Urinary bladder (tissue), 4 donors: ENCODE measurements at places on chromosomes 5 and 9.

GRCh38 chr9:110399983-110400382 is 62.3 kb upstream of the TXNDC8 start:
- no peak for DNase-seq

DNA sequence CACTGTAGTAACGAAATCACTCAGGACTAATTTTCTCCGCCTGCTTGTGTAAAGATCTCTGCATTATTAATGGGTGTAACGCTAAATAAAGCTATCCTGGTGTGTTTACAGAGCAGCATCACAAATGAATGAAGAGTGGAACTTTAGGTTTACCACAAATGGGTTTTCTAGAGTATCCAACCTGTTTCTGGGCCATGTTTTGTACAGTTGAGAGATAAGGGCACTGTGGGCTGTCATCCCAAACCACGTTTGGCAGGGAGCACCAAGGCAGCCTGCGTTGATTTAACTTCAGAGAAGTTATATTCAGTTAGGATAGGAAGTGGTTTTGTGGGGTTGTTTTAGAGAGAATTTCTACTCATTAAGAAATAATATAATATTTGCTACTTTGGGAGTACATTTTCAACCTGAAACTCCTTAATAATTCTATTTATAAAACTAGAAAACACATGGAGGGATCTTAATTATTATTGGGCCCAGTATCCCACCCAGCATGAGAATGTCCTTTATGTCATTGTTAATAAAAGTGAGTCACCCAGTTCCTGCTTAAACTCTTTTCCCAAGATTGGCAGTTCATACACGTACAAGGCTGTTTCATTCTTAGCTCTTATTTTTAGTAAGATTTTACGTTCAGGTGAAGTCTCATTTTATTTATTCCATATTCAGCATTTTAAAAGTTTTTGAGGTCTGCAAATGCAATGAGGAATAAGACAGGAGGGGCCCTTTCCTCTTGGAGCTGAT is 8.0 kb downstream of the KCNN2 start:
- no peak for DNase-seq

GRCh38 chr9:121451586-121451985 is 48.1 kb downstream of the GGTA1 start:
- DNase-seq: no peak

- DNase-seq: no peak
Measured at GRCh38 chr5:40939753-40940152, 30.5 kb downstream of the C7 start.

DNA sequence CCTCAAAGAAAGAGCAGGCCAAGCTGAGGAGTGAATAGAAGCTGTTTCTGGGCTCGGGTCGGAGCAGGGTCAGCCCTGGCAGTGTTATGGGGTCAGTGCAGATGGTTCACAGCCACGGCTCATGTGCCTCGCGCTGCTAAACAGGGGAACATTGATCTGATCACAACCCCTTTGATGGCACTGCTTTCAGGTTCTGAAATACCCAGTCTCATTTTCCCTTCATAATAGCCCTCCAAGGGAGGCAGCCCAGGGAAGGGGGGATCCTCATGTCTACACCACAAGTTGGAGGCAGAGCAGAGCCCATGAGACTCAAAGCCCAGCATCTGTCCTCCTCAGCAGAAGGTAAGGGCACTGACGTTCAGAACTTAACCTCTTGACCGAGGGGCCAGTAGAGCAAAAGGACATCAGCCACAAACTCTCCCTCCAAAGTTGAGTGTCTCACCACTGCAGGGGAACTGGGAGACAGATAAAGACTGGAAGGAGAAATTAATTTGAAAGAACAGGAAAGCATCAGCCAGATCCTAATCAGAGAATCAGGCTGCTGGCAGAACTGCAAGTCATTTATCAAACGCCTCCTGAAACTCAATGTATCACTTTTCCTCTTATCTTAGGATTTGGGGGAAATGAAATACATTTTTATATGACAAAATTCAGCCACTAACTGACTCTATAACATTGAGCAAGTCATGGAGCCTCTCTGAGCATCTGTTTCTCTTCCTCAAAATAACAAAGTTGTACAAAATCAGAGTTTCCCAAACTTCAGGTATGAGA is 110.6 kb downstream of the SH3TC2 start:
- no peak for DNase-seq

- DNase-seq: no peak
Measured at GRCh38 chr5:134463991-134464760, 52.5 kb upstream of the CDKN2AIPNL start.

DNA sequence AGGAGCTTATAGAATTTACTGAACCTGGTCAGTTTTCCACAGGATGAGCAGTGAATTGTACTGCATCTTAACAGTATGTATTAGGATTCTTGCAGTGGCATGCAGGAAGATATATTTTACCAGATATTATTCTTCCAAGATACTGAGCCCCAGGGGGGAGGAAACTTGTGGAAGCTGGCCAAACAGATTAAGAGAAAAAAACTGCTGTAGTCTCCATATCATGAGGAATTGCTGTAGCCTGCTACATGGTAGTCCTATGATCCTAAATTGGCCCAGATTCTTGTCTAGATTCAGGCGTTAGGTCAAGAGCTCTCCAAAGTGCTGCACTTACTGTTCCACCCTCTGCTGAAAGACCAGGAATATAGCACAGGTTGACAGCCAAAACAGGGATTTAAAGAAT is 275.5 kb upstream of the TAS2R1 start:
- no peak for DNase-seq

DNA sequence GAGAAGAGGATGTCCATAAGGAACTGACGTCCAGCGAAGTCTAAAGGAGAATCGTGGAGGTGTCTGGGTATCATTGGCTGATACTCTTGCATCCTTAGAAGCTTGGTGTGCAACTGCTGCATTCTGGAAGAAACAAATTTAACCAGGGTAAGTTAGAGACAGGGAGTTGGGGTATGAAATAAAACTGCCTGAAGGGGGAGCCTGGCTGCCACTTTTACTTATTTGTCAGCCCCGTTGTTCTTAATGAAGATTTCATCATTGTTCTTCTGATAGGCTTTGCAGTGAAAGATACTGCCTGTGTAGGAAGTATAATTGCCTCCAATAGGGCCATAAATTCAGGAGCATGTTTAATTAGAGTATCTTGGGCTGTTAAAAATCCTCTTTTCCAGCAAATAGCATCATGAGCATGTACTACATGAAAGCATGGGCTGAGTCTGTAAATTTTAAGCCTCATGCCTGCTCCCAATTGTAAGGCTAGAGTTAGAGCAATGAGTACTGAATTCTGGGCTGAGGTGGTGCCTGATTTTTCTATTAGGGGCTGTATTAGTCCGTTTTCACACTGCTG is 1264.5 kb upstream of the ACO1 start:
- no peak for DNase-seq

GRCh38 chr9:74795803-74796202 is 91.9 kb downstream of the TRPM6 start:
- no peak for DNase-seq

DNA sequence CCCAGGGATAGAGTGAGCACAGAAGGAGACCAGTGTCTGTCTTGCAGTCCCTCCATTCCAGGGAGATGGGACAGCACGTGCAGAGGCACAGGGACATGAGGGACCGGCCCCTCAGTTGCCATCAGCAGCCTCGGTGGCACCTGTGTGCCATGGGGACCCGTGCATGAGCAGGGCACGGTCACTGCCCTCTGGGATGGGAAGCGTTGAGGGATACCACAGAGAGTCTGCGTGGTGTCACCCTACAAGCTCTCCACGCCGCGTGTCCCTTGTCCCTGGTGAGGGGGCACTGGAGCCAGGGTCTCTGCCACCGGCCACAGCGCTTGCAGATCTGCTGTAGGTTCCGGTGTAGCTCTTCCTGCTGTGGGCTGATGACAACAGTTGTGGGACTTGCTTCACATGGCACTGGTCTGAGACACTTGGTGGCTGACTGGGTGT is 108.1 kb downstream of the CACNA1B start:
- DNase-seq: no peak

- no peak for DNase-seq
Measured at GRCh38 chr5:123700624-123701287, 188.8 kb downstream of the CSNK1G3 start.

GRCh38 chr5:171858303-171858702 is 72.7 kb downstream of the SMIM23 start:
- DNase-seq: no peak

GRCh38 chr5:120037451-120037850 is 408.1 kb downstream of the FAM170A start:
- no peak for DNase-seq

- no peak for DNase-seq
Measured at GRCh38 chr5:132256783-132257130, 739 bp upstream of the PDLIM4 start.

DNA sequence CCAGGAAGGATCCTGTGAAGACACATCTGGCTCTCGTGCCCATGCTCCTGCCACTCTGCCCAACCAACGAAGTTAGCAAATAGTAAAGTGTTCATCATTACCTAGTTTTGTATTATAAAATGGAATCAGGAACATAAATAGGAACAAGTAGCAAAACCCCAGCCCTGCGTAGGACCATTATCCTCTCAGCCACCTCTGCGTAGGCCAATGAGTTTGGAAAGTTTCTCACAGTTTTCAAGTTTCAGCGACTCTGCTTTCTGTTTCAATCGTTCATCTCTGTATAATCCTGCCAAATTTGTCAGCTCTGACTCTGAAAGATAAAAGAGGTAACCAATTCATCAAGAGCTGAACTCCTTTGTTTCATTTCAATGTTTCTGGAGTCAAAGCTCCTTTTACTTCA is 10.1 kb upstream of the SPATA24 start:
- DNase-seq: no peak

DNA sequence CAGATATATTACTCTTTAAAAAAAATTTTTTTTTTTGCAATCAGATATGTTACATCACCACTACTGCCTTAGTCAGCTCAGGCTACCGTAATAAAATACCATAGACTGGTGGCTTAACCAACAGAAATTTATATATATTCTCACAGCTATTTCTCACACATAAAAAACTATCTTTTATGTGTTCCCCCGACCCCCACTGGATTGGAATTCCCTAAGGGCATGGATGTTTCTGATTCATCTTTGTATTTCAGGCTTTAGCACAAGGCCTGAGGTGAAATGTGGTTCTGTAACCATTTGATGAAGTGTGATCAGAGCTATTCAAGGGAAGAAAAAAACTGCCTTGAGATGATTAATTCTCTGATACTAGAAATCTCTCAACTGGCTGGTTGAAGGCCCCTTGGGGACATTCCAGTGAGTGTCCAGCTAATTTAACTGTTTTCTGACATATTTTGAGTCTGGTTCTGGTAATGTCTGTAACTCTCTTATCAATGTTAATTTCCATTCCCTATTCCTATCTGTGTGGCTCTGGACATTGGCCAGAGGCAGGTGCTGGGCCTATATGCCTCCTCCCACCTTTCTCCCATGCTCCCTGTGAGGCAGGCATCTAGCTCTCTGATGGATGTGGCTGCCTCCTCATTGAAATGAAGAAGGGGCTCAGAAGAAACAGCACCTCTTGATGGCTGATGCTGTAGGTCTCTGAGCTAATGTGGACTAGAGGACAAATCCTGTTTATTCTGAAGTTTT is 2.5 kb downstream of the CD14 start:
- DNase-seq: no peak

- DNase-seq: no peak
Measured at GRCh38 chr5:72231991-72232703, 87.9 kb downstream of the MRPS27 start.

- DNase-seq: no peak
Measured at GRCh38 chr9:6758248-6758497, 400 bp downstream of the KDM4C start.

DNA sequence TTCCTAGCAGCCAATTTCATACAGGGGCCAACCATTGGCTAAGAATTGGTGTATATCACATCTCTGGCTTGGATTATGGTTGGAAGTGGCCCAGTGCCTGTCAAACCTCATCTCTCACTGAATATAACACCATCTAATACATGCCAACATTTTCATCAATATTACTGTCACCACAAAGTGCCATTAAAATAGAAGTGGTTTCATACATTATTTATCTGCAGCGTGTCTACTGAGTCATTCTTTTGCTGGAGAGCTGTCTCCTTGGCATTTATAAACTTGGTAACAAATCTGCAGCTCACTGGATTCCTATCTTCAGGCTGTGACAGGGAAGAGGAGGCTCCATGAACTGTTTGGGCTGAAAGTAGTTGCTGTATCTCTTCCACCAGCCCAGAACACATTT is 70.9 kb downstream of the PTTG1 start:
- no peak for DNase-seq

- no peak for DNase-seq
Measured at GRCh38 chr5:149486726-149487635, 64.3 kb downstream of the CSNK1A1 start.

DNA sequence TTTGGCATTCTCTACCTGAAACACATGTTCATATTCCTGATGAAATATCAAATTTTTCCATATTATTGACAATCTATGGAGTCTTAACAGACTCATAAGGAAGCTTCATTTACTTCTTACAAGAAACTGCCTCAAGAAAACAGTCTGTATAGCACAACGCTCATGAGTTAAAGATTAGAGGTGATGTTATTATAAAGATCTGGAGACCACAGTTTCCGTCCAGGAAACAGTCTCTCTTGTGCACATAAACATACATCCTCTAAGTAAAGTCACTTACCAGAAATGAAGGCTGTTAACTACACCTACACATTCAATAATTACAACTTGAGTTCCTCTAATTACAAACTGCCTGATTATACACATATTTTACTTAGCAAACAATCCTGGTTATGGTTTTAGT is 86.9 kb downstream of the RAPGEF6 start:
- no peak for DNase-seq

GRCh38 chr5:90898326-90899013 is 339.9 kb downstream of the ADGRV1 start:
- no peak for DNase-seq

GRCh38 chr5:75322066-75322465 is 15.0 kb upstream of the HMGCR start:
- DNase-seq: no peak

- DNase-seq: no peak
Measured at GRCh38 chr5:123965626-123966025, 453.6 kb downstream of the CSNK1G3 start.

- no peak for DNase-seq
Measured at GRCh38 chr5:165163861-165164260, 1658.4 kb downstream of the MAT2B start.

DNA sequence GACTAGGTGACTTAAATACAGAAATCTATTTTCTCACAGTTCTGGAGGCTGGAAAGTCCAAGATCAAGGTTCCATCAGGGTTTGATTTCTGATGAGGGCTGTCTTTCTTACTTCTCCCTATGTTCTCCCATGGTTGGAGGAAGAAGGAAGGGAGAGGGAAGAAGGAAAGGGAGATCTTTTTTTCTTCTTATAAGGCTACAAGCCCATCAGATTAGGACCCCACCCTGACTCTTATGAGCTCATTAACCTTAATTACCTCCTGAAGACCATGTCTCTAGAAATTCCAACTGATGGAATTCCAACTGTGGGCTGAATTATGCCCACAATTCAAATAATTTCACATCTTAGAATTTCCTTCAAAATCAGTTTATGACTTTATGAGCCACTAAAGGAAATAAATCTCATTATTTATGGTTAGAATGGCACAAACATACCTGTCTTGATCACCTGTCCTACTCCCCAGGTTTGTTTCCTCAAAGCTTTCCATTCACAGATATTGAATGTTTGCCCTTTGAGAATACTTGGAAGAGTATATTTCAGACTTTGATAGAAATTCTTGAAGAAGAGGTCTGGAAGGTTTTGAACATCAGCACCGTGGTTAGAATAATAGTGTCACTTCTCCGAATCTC is 7.6 kb downstream of the PPWD1 start:
- no peak for DNase-seq

- no peak for DNase-seq
Measured at GRCh38 chr9:75239176-75239575, 150.9 kb downstream of the OSTF1 start.

GRCh38 chr9:124527781-124528180 is 20.6 kb upstream of the NR5A1 start:
- no peak for DNase-seq
